ENCODE measurements at places on chromosomes 4 and X.
A peak's percentile ranks its signal among the peaks of the same experiment; 100 is the strongest.

DNA sequence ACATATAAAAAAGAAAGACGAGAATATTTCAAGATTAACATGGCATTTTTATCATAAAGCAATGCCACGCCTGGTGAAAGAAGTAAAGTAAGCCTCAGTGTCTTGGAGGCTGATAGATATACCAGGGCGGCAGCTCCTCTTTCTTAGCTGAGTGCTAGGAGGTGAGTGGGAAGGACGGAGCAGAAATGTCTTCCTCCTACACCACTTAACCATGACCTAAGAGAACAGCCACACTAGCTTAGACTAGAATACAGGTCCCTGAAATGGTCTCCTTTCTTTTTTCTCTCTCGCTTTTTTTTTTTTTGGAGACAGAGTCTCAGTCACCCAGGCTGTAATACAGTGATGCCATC is 75.0 kb downstream of the NAF1 start:
- DNase-seq: no peak

DNA sequence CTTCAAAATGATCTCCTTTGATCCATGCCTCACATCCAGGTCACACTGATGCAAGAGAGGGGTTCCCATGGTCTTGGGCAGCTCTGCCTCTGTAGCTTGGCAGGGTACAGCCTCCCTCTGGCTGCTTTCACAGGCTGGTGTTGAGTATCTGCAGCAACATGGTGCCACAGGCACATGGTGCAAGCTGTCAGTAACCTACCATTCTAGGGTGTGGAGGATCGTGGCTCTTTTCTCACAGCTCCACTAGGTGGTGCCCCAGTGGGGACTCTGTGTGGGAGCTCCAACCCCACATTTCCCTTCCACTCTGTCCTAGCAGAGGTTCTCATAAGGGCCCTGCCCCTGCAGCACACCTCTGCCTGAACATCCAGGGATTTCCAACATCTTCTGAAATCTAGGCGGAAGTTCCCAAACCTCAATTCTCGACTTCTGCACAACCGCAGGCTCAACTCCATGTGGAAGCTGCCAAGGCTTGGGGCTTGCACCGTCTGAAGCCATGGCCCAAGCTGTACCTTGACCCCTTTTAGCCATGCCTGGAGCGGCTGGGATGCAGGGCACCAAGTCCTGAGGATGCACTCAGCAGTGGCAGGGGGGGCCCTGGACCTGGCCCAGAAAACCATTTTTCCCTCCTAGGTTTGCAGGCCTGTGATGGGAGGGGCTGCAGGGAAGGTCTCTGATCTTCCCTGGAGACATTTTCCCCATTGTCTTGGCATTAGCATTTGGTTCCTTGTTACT is 137.8 kb upstream of the NUDT6 start:
- DNase-seq: no peak

- DNase-seq: no peak
Measured at GRCh38 chr4:56080384-56080783, 131.6 kb downstream of the CEP135 start.

GRCh38 chr4:177006331-177006730 is 213.6 kb upstream of the VEGFC start:
- no peak for DNase-seq

DNA sequence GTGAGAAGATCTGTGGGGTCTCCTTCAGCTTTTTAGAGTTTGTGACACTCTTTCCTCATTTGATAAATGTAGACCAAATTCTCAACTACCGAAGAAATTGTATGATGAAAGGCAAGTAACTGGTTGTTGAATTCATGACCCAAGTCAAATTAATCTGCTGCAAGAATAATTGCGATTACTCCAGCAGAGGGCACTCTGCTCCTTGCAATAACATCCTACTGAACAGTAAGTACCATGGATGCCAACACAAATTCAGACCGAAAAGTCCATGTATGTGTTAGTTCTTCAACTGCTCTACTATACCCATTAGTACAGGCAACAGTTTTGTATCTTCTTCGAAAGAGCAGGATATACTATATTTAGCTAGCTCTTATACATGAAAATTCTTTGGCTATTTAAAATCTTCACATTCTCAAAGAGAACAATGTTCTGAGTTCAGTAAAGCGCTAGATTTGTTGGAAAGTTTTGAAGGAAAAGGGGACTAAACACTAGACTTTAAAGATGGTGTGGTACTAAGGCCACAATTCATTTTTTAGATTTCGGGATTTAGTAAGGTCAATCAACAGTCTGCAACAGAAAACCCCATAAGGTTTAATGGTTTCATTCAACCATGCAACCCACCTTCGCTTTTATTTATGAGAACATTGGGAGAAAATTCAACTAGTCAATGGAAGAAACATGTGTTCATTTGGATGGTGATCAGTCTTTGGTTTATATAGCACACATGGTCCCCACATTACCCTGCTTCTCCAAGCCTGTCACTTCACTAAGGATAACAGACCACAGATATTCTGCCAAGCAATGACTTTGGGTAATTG is 105.4 kb upstream of the TBC1D9 start:
- peak; percentile 83 for DNase-seq

DNA sequence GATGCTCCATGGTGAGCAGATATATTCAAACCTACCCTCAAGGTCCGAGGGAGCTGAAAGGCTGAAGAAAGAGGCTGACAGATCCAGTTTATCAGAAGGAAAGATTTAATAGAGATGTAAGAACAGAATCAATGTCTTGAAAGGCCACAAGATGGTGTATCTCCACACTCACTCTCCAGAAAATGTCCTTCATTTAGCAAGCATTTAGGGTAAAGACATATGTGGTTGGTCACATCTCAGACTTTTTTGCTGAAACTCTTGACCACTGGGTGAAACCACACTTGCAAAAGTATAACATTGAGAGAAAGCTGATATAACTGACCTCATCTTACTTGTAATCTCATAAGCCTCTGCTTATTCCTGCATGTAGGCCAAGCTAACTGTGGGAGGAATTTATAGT is 745.8 kb upstream of the GALNTL6 start:
- no peak for DNase-seq

- DNase-seq: no peak
Measured at GRCh38 chrX:154019061-154019621, 561 bp downstream of the IRAK1 start.

DNA sequence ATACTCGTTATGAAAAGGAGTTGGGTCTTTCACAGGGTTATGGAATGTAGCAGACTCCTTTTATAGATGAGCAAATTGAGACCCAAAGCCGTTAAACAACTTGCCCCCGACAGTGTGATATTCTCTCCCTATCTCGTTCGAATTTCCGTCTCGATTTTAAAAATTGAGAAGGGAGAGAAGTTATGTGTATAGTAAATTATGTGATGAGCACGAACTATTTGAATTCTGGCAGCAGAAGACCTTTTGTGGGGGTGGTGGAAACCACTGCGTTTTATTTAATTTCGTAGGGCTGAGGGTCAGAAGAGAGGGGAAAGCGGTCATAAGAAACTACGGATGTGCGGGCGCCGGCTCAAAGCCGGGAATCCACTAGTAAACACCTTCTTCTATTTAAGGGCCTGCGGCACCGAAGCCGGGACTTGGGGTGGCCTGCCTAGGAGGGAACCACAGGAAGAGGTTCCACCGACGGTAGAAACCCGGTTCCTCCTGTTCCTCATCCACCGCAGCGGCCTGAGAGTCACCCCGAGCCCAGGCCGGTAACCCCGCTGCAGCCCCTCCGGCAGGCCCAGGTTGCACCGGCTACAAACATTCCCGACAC is 1.5 kb upstream of the DDX3X start:
- no peak for DNase-seq

Measured in DMS153 (cell line).